Right atrium auricular region (tissue), 2 donors: ENCODE measurements at places on chromosomes 4 and X. TPM values are rescaled to one million over a fixed set of nuclear protein-coding genes. Genes with fewer than 3 reads are reported as not detected.

DNA sequence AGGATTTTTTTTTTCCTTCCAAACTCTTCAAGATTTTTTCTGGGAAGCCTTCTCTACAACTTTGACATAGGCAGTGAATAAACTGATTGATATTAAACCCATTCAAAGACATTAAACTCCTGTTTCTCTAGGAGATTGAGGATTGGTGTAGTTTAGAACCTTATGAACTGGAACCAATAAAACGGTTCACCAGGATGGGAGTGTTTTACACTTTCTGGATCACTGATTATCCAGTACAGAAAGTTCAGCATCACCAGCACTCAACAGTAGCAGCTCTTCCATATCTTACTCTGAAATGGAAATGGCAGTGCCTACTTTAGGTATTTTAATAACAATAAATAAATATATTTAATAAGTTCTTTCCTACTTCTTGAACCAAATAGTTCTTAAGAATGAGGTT lies 76.7 kb downstream of the BMPR1B start:
- DNase-seq = no peak

GRCh38 chr4:14221176-14221575 lies 593.7 kb upstream of the BOD1L1 start:
- no peak for DNase-seq

- no peak for DNase-seq
Observed at GRCh38 chr4:145912376-145912775, 26.2 kb downstream of the ZNF827 start.

DNA sequence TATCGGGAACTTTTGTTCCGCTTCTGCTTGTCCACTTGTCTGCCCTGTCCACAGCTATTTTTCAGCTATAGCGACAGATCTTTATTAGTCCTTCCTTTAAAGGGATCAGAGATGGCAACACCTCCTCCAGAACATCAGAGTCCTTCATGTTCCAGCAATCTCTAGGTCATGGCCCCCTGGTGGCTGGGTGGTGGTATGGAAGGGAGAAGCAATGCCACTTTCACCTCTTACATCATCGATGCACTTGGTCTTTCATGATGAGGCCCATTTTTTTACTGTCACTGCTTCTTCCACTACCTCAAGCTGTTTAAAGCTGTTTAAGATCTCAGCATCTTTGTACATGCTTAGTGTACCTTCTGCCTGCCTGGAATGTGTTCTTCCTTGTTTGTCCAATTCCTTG lies 106.7 kb downstream of the ARHGAP6 start:
- no peak for DNase-seq

DNA sequence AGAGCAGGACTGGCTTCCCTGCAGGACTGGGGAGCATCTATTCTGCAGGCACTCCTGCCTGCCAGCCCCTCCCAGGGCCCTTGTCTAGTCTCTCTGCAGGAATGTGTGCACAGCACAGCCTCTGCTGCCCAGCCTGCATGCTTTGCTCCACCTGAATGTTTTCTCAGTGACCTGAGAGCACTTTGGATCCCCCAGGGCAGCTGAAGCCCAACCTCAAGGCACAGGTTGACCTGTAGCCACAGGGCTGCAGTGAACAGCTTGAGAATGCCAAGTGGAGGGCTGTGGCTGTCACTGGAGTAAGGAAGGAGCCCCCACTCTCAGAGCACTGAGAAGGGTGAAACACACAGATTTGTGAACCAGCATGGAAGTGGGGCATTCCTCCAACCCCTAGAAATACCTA lies 760.2 kb downstream of the STIM2 start:
- DNase-seq = no peak

DNA sequence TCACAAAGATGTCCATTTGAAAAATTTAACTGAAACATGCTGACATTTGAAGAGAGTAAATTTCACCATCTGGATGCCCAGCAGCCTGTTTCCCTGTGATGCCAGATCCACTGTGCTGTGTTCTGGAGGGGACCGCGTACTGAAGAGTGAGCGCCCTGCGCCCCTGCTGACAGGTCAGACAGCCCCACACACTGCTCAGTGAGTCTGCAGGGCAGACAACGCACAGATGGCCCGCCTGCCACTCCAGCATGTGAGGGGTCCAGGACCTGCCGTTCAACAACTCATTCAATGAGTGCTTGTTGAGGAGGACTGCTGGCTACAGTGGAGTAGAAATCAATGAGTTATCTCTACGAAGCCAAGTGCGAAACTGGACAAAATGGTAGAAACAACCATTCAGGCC lies 49.2 kb downstream of the FGFRL1 start:
- no peak for DNase-seq

DNA sequence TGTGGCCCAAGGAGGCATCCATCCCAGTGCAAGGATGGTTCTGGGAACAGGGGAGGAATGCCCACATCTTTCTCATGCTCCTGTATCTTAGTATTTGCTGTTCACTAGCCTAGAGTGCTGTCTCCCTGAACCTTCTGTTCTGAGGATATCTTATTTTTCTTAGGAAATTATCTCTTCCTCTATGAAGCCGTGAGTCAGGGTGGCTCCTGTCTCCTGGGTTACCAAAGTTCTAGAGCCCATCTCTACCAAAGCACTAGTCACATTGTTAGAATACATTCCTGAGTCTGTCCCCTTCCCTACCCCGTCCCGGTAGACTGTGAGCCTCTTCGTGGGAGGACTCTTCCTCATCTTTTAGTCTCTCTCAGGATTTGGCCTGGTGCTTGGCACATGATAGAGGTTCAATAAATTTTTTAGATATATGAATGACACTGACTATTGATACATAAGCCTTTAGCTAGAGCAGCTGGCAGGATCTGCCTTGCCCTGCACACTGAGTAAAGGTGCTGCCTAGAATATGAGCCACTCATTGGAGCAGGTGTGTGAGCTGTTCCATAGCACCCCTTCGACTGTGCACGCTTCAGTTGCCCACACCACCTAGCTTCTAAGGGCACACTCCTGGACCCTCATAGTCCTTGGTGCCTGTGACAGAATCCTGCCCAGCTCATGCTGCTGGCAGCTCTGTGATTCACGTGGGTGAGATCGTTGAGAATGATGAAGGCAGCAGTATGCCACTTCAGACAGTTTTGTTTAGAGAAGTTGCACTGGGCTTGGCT lies 13.3 kb downstream of the CXCR3 start:
- no peak for DNase-seq

- no peak for DNase-seq
Observed at GRCh38 chrX:140034916-140035315, 69.6 kb upstream of the CXorf66 start.

DNA sequence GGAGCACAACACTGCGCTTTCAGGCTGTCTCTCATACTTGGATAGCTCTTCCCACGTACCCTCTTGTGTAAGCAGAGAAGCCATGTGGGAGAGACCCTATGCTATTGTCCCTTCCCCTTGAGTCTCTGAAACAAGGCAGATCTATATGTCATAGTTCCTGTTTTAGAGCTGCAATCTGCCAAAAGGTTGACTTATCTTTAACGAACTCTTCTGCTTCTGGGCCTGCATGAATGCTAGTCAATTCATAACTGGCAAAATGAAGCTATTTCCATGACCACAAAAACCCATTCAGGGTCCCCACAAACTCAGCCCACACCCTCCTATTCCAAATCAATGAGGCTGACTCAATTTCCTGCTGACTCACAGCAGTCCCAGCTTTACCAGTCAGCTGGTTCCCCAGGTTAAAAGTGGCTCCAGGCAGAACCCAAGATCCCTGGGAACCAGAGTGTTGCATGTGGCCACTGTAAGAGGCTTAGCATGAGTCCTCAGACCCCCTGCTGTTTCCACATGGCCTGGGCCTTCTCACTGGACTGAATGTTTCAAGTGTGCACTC lies 25.3 kb upstream of the SOD3 start:
- no peak for DNase-seq

GAGE1 gene
- total RNA-seq = not detected
